ENCODE measurements at places on chromosomes 5 and 9. TPM values are rescaled to one million over a fixed set of nuclear protein-coding genes. Genes with fewer than 3 reads are reported as not detected.
A peak's percentile ranks its signal among the peaks of the same experiment; 100 is the strongest.

Gene ABCA2
- total RNA-seq = 86.8 TPM

Gene TMEM252
- total RNA-seq = not detected

Gene KLF4
- 12.9 TPM for total RNA-seq

Gene PIK3R1
- total RNA-seq = 459 TPM

Gene C1QTNF2
- total RNA-seq = not detected

Gene ADAMTS16
- not detected for total RNA-seq

Gene FRMD3
- 1.0 TPM for total RNA-seq

Gene FAXDC2
- not detected for total RNA-seq

GRCh38 chr5:139272471-139273321 lies 20.8 kb upstream of the MATR3 start:
- peak overlapping the region; percentile 38 for H3K27ac ChIP-seq
- H3K27me3 ChIP-seq = no peaks in the 10 kb centered on the region
- peaks cover 6% of the 10 kb centered on the region for H3K36me3 ChIP-seq
- no peak for DNase-seq
- H3K4me3 ChIP-seq = peak overlapping the region; percentile 77

GRCh38 chr5:68433526-68433922 lies 218.0 kb downstream of the PIK3R1 start:
- H3K27ac ChIP-seq = peak overlapping the region; percentile 68
- no peak overlapping the region for H3K4me3 ChIP-seq
- no peaks in the 10 kb centered on the region for H3K27me3 ChIP-seq
- peaks cover 35% of the 10 kb centered on the region for H3K4me1 ChIP-seq

GRCh38 chr5:33827885-33828284 lies 63.9 kb downstream of the ADAMTS12 start:
- no peak overlapping the region for H3K27ac ChIP-seq
- no peaks in the 10 kb centered on the region for H3K36me3 ChIP-seq
- H3K27me3 ChIP-seq = no peaks in the 10 kb centered on the region
- no peak overlapping the region for H3K4me3 ChIP-seq

GRCh38 chr5:146048994-146049703 lies 56.2 kb downstream of the PLAC8L1 start:
- H3K36me3 ChIP-seq = no peaks in the 10 kb centered on the region
- H3K27me3 ChIP-seq = peaks cover 2% of the 10 kb centered on the region
- no peak for DNase-seq
- H3K4me1 ChIP-seq = no peaks in the 10 kb centered on the region

- H3K36me3 ChIP-seq = no peaks in the 10 kb centered on the region
- no peak for DNase-seq
- H3K4me3 ChIP-seq = no peak overlapping the region
- H3K4me1 ChIP-seq = no peaks in the 10 kb centered on the region
- no peak overlapping the region for H3K27ac ChIP-seq
- peaks cover 5% of the 10 kb centered on the region for H3K27me3 ChIP-seq
Observed at GRCh38 chr9:130956636-130957450, 17.8 kb upstream of the FIBCD1 start.

DNA sequence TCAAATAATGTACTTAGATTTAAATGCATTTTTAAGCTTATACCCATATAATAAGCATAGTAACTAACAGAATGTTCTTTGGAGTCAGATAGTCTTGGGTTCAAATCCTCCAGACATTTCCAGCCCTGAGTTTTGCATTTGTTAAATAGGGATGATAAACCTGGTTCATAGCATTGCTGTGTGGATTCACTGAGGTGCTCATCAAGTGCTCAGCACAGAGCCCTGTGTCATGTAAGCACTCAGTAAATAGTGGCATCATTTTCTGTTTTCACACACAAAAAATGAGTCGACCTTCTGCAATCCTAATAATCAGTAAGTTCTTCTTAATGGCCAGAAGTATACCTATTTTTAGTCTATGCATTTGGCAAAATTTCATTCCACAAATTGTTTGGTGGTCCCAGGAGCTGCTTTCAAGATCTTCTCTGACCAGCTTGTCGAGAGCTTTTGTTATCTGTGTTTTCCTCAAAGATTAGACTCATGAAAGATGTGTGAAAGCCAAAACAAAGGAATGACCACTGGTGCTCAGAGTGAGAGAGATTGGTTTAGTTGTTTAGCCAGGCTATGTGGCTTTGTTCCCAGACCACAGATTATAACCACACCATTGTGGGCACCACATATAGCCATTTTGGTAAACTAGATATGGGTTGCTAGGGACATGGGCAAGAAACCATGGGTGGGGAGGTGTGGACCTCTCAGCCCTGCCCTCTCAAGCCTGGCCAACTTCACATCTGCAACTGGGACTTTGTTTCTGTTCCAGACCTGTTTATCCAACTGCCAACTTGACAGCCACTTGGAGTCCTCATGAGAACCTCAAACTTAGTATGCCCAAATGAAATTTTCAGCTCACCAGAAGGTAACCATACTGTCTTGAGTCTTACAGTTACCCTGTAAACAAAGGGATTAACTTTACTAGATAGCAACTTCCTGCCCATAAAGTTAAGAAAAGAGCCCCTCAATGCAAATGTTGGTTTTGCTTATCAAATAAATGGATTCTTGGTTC lies 45.0 kb downstream of the DOCK8 start:
- no peaks in the 10 kb centered on the region for H3K27me3 ChIP-seq
- H3K36me3 ChIP-seq = no peaks in the 10 kb centered on the region
- no peaks in the 10 kb centered on the region for H3K4me1 ChIP-seq

DNA sequence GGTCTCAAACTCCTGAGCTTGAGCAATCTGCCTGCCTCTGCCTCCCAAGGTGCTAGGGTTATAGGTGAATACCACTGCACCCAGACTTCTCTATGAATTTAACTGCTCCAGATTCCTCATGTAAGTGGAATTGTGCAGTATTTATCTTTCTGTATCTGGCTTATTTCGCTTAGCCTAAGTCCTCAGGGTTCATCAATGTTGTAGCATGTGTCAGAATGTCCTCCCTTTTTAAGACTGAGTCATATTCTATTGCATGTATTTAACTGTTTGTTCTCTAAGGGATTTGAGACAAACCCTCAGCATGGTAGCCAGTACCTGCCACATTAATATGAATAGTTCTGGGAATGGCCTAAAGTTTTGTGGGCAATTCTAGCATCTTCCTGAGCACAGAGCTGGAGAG lies 53.9 kb upstream of the TUT7 start:
- H3K27ac ChIP-seq = no peak overlapping the region
- no peaks in the 10 kb centered on the region for H3K36me3 ChIP-seq
- no peak overlapping the region for H3K4me3 ChIP-seq

DNA sequence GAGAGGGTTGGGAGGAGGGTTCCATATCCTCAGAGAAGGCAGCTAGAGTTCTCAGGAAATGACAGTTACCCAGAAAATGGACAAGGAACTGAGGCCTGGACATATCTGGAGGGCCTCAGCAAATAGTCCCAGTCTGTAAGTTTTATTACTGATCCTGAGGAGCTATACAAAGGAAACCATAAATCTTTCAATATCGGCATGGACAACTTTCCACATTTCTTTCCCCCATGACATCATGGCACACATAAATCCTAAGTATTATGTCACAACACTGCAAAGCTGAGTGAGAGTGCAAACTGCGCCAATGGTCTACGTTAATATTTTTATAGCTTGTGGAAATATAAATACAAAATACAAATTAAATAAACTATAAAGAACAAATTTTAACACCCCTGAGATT lies 1356.2 kb upstream of the C9orf72 start:
- DNase-seq = no peak
- no peaks in the 10 kb centered on the region for H3K27me3 ChIP-seq
- H3K36me3 ChIP-seq = no peaks in the 10 kb centered on the region
- H3K4me1 ChIP-seq = no peaks in the 10 kb centered on the region
- H3K4me3 ChIP-seq = no peak overlapping the region

GRCh38 chr5:126486332-126486731 lies 63.1 kb downstream of the GRAMD2B start:
- no peaks in the 10 kb centered on the region for H3K27me3 ChIP-seq
- no peak overlapping the region for H3K27ac ChIP-seq
- H3K4me3 ChIP-seq = no peak overlapping the region

DNA sequence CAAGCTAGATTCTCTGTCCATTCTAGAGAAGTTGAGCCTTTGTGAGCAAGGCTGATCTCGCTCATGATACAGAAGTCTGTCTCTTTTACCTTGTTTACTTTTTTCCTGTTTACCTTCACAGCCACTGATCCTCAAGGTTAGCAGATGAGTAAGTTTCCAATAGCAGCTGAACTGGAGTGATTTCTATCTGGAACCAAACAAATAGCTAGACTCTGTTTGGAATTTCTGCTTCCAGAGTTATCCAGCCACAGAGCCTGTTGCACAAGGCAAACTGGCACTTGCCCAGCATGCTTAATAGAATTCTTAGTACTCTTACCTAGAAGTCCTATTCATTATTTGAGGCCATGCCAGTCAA lies 12.8 kb upstream of the PANK3 start:
- no peak overlapping the region for H3K27ac ChIP-seq
- no peaks in the 10 kb centered on the region for H3K4me1 ChIP-seq
- peaks cover 6% of the 10 kb centered on the region for H3K27me3 ChIP-seq
- no peak for DNase-seq

DNA sequence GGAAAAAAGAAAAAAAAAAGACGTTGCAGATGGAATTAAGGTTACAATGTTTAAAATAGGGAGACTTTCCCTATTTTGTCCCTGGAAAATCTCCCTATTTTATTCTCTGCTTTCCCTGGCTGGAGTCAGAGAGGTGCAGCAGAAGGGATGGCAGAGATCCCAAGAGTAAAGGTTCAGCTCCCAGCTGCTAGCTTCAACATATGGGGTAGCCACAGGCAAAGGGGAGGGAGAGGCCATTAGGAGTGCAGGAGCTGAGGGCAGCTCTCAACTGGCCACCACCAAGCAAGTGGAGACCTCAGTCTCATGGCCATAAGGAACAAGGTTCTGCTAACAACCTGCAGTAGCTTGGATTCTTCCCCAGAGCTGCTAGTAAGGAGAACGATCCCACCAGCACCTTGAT lies 367.0 kb upstream of the DAP start:
- no peaks in the 10 kb centered on the region for H3K4me1 ChIP-seq
- H3K27me3 ChIP-seq = no peaks in the 10 kb centered on the region
- no peak for DNase-seq
- H3K4me3 ChIP-seq = no peak overlapping the region
- no peak overlapping the region for H3K27ac ChIP-seq
- H3K36me3 ChIP-seq = no peaks in the 10 kb centered on the region

DNA sequence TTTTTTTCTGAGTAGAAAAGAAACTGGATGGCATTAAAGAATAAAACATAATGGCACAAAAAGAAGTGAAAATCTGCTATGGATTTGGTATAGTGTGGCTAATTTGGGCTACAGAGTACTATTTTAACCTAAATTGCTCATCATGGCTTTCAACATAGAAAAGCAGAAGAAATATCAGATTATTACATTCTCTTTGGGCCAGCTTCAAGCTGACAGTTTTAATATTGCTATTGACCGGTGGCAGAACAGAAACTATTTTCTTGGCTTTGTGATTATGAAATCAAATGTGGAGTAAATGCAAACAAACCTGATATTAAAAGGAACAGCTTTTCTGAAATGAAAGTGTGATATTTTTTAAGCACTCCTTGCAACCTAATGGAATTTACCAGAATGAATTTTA lies 301.5 kb downstream of the EPB41L4A start:
- H3K36me3 ChIP-seq = no peaks in the 10 kb centered on the region
- no peak for DNase-seq
- no peaks in the 10 kb centered on the region for H3K27me3 ChIP-seq
- no peaks in the 10 kb centered on the region for H3K4me1 ChIP-seq
- H3K27ac ChIP-seq = no peak overlapping the region

GRCh38 chr5:175861337-175862130 lies 9.8 kb upstream of the CPLX2 start:
- no peak for DNase-seq
- no peaks in the 10 kb centered on the region for H3K27me3 ChIP-seq
- no peak overlapping the region for H3K27ac ChIP-seq
- H3K4me1 ChIP-seq = no peaks in the 10 kb centered on the region
- no peak overlapping the region for H3K4me3 ChIP-seq
- no peaks in the 10 kb centered on the region for H3K36me3 ChIP-seq

DNA sequence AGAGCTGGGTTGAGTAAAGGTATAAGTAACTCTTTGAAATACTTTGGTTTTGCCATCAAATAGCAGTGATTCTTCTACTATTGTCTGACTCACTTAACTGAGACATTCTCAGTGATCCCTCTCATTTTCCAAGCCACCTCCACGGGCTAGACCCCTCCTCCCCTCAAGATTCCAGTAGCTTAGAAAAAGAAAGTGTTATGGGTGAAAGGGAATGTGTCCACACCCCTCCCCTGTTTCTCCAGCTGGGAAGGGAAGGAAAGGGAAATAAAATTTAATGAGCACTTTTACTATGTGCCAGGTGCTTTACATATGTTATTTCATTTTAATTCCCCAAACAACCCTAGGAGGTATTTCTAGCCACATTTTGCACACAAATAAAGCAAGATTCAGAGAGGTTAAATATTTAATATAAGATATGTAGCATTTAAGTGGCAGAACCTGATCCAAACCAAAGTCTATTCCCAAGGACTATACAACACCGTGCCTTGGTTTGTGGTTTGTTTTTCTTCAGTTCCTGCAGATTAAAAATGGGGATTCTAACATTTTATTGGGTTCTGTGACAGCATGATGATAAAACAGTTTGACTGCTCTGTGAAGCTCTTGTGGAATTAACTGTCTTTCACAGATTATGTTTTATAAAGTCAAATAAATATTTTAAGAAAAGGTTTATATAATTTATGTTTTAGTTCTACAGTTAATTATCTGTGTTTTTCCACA lies 135.9 kb downstream of the ZSWIM6 start:
- no peak for DNase-seq
- H3K27me3 ChIP-seq = no peaks in the 10 kb centered on the region
- no peaks in the 10 kb centered on the region for H3K36me3 ChIP-seq
- H3K27ac ChIP-seq = no peak overlapping the region
- no peak overlapping the region for H3K4me3 ChIP-seq
- H3K4me1 ChIP-seq = peaks cover 6% of the 10 kb centered on the region

GRCh38 chr9:75612205-75612604 lies 278.3 kb upstream of the PCSK5 start:
- no peaks in the 10 kb centered on the region for H3K4me1 ChIP-seq
- no peak overlapping the region for H3K4me3 ChIP-seq
- no peaks in the 10 kb centered on the region for H3K36me3 ChIP-seq

- no peaks in the 10 kb centered on the region for H3K27me3 ChIP-seq
- DNase-seq = no peak
- no peaks in the 10 kb centered on the region for H3K4me1 ChIP-seq
Observed at GRCh38 chr5:23012842-23013241, 159.7 kb upstream of the CDH12 start.

GRCh38 chr9:32399110-32399815 lies 14.8 kb downstream of the ACO1 start:
- no peaks in the 10 kb centered on the region for H3K4me1 ChIP-seq
- no peak overlapping the region for H3K27ac ChIP-seq
- DNase-seq = no peak
- no peaks in the 10 kb centered on the region for H3K27me3 ChIP-seq
